ENCODE measurements at places on chromosomes 1 and 21. TPM values are rescaled to one million over a fixed set of nuclear protein-coding genes. Genes with fewer than 3 reads are reported as not detected.

OR6F1 gene
- polyA plus RNA-seq: not detected

RHD gene
- not detected for polyA plus RNA-seq

CRYBG2 gene
- polyA plus RNA-seq: 19.9 TPM

SGIP1 gene
- polyA plus RNA-seq: not detected

S100A16 gene
- 332 TPM for polyA plus RNA-seq

RASSF5 gene
- 4.2 TPM for polyA plus RNA-seq

NCF2 gene
- polyA plus RNA-seq: 9.2 TPM

ANGPTL7 gene
- polyA plus RNA-seq: 1.2 TPM

GPR37L1 gene
- not detected for polyA plus RNA-seq

TFF3 gene
- 7,065 TPM for polyA plus RNA-seq

HPDL gene
- 15.7 TPM for polyA plus RNA-seq

PROK1 gene
- polyA plus RNA-seq: 0.09 TPM

MX2 gene
- 23.9 TPM for polyA plus RNA-seq

OR2L2 gene
- 0.06 TPM for polyA plus RNA-seq

NBPF10 gene
- polyA plus RNA-seq: 1.0 TPM

KCNK2 gene
- 0.60 TPM for polyA plus RNA-seq

DIRAS3 gene
- polyA plus RNA-seq: 0.46 TPM

ATP1A4 gene
- not detected for polyA plus RNA-seq

RGS13 gene
- polyA plus RNA-seq: 2.6 TPM

HFM1 gene
- polyA plus RNA-seq: not detected

SLC6A9 gene
- polyA plus RNA-seq: 24.5 TPM

PCP4L1 gene
- not detected for polyA plus RNA-seq

ESRRG gene
- polyA plus RNA-seq: 0.17 TPM

TAL1 gene
- polyA plus RNA-seq: 1.4 TPM

VANGL1 gene
- 2.5 TPM for polyA plus RNA-seq

CHD1L gene
- polyA plus RNA-seq: 20.6 TPM

STXBP3 gene
- polyA plus RNA-seq: 52.3 TPM

HTR6 gene
- 0.15 TPM for polyA plus RNA-seq

DMRTA2 gene
- not detected for polyA plus RNA-seq

KCNJ6 gene
- polyA plus RNA-seq: under 0.01 TPM

AMY2B gene
- under 0.01 TPM for polyA plus RNA-seq

BARHL2 gene
- polyA plus RNA-seq: not detected

CACHD1 gene
- 1.2 TPM for polyA plus RNA-seq

NKAIN1 gene
- not detected for polyA plus RNA-seq

ELAPOR1 gene
- polyA plus RNA-seq: 6.7 TPM

RPE65 gene
- not detected for polyA plus RNA-seq

Measured in sigmoid colon (tissue), 7 donors.